ENCODE measurements at places on chromosomes 7 and 10.

GRCh38 chr10:63391812-63392211, 74.0 kb downstream of the JMJD1C start:
- DNase-seq: no peak
- H3K36me3 ChIP-seq: no peaks in the 10 kb centered on the region
- H3K27ac ChIP-seq: no peak overlapping the region
- H3K4me3 ChIP-seq: no peak overlapping the region
- no peaks in the 10 kb centered on the region for H3K27me3 ChIP-seq

DNA sequence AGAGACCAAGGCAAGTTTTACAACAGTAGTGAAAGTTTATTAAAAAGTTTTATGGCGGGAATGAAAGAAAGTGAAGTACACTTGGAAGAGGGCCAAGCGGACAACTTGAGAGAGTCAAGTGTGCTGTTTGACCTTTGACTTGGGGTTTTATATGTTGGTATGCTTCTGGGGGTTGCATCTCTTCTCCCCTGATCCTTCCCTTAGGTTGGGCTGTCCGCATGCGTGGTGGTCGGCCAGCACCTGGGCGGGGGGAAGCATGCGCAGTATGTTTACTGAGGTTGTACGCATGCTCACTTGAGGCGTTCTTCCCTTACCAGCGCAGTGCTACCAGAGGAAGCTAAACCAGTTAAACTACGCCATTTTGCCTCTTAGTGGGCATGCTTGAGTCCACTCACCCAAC, 31.9 kb downstream of the NUP42 start:
- H3K4me1 ChIP-seq: peaks cover 5% of the 10 kb centered on the region
- no peaks in the 10 kb centered on the region for H3K36me3 ChIP-seq
- no peak overlapping the region for H3K27ac ChIP-seq
- H3K4me3 ChIP-seq: no peak overlapping the region
- H3K27me3 ChIP-seq: no peaks in the 10 kb centered on the region

GRCh38 chr7:116709336-116709735, 37.3 kb downstream of the MET start:
- H3K4me3 ChIP-seq: no peak overlapping the region
- H3K27ac ChIP-seq: no peak overlapping the region
- no peaks in the 10 kb centered on the region for H3K36me3 ChIP-seq
- no peaks in the 10 kb centered on the region for H3K4me1 ChIP-seq

- peaks cover 75% of the 10 kb centered on the region for H3K27me3 ChIP-seq
- H3K36me3 ChIP-seq: no peaks in the 10 kb centered on the region
- peak overlapping the region; percentile 62 for H3K4me3 ChIP-seq
- peak; percentile 21 for DNase-seq
- H3K4me1 ChIP-seq: peaks cover 17% of the 10 kb centered on the region
Observed at GRCh38 chr7:33903791-33904680, 1.3 kb upstream of the BMPER start.

DNA sequence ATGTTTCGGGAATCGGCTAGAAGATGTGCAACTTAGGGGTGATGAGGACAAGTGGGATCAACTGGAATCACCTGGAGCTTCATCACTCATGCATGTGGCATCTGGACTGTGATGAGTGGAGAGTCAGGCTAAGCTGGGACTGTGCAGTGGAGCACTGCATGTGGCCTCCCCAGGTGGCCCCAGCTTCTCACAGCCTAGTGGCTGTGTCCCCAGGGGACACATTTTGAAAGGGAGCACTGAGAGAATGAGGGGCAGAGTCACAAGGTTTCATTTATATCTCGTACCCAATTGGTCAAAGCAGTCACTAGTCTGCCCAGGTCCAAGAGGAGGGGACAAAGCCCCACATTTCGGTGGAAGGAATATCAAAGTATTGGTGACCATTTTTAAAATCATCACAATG, 54.8 kb upstream of the TCF7L2 start:
- H3K36me3 ChIP-seq: no peaks in the 10 kb centered on the region
- H3K4me1 ChIP-seq: no peaks in the 10 kb centered on the region
- no peak overlapping the region for H3K4me3 ChIP-seq

DNA sequence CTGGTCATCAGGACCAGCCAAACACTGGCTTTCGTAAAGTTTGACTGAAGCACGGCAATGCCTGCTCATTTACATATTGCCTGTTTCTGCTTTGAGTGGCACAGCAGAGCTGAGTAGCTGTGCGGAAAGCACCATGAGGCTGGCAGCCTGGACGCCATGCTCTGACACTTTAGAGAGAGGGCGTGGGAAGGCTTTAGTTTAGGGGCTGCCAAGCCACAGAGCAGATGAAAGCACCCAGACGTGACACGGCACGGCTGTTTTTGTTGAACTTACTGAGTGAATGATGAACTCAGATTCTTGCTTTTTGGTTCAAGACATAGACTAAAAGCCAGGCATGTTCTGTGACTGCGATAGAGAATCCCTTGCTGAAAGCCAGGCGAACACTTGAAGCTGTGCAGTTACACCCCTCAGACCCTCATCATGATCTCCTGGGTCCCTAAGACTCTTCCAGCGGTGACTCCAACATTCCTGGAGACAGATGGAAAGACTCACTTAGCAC, 182.1 kb downstream of the ZMYND11 start:
- no peaks in the 10 kb centered on the region for H3K27me3 ChIP-seq
- H3K27ac ChIP-seq: no peak overlapping the region
- no peak overlapping the region for H3K4me3 ChIP-seq
- peaks cover 36% of the 10 kb centered on the region for H3K36me3 ChIP-seq

DNA sequence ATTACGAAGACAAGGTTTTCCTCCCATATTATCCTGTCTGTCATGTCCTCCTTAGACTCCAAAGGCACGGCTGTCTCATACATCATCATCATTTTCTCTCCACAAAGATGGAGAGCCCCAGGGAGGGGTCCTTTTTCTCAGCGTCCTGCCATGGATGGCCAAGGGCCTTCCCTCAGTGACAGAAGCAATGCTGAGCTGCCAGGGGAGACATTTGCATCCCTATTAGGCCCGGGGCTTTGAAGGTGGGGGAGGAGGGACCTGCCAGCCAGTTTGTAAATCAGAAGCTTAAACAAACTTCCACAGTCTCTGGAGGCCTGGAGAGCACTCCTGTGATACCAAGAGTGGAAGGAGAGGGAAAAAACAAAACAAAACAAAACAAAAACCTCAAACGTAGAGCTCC, 112.4 kb upstream of the ADO start:
- no peaks in the 10 kb centered on the region for H3K27me3 ChIP-seq
- no peak overlapping the region for H3K4me3 ChIP-seq
- H3K27ac ChIP-seq: no peak overlapping the region
- no peak for DNase-seq
- H3K36me3 ChIP-seq: no peaks in the 10 kb centered on the region

GRCh38 chr10:22259280-22259679, 41.5 kb upstream of the EBLN1 start:
- no peaks in the 10 kb centered on the region for H3K27me3 ChIP-seq
- no peak overlapping the region for H3K27ac ChIP-seq
- no peak for DNase-seq
- H3K36me3 ChIP-seq: no peaks in the 10 kb centered on the region
- H3K4me1 ChIP-seq: no peaks in the 10 kb centered on the region
- no peak overlapping the region for H3K4me3 ChIP-seq

GRCh38 chr10:122281751-122282150, 10.7 kb downstream of the BTBD16 start:
- no peaks in the 10 kb centered on the region for H3K36me3 ChIP-seq
- H3K4me1 ChIP-seq: no peaks in the 10 kb centered on the region
- H3K27me3 ChIP-seq: no peaks in the 10 kb centered on the region
- H3K4me3 ChIP-seq: no peak overlapping the region
- H3K27ac ChIP-seq: no peak overlapping the region

- H3K27me3 ChIP-seq: no peaks in the 10 kb centered on the region
- H3K4me3 ChIP-seq: peak overlapping the region; percentile 53
- H3K36me3 ChIP-seq: no peaks in the 10 kb centered on the region
- peak overlapping the region; percentile 91 for H3K27ac ChIP-seq
- no peaks in the 10 kb centered on the region for H3K4me1 ChIP-seq
Observed at GRCh38 chr10:114045136-114046086, 1.7 kb downstream of the ADRB1 start.

- no peak for DNase-seq
- no peaks in the 10 kb centered on the region for H3K27me3 ChIP-seq
- no peak overlapping the region for H3K27ac ChIP-seq
- no peaks in the 10 kb centered on the region for H3K4me1 ChIP-seq
- H3K36me3 ChIP-seq: no peaks in the 10 kb centered on the region
Observed at GRCh38 chr7:95209788-95210187, 114.5 kb downstream of the PON1 start.

DNA sequence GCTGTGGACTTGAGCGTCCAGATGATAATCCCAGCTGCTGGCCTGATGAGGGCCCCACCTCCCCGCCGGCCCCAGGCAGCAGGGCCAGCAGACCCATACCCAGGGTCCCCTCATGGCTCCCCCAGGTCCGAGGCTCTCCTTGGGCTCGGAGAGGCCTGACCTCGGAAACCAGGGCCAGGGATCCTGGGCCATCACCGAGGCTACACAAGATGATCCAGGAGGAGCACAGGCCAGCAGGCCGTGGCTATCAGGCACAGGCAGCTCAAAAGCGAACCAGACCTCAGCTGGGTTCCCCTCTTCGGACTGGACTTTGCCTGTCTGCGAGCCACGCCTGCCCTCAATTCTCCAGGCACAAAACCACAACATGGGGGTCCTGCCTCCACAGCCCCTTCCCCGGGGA, 17.4 kb downstream of the PDGFA start:
- H3K4me3 ChIP-seq: no peak overlapping the region
- no peak for DNase-seq
- no peak overlapping the region for H3K27ac ChIP-seq
- no peaks in the 10 kb centered on the region for H3K36me3 ChIP-seq

DNA sequence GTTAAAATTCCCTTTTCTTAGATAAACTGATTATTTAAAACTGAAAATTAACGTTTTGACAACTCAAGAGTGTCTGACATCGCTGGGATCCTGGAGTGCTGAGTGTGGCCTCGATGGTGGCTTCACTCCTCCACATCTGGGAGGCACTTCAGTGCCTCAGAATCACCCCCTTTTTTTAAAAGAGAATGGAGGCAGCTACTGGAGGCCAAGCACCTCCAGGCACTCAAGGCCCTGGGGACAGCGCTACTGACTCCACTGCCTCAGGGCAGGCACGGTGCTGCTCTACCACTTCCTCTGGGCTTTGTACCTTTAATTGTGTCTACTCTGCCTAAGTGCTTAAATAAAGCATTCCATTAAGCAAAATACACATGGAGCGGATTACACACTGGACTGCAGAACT, 27.2 kb upstream of the NCAPG2 start:
- no peak overlapping the region for H3K27ac ChIP-seq
- H3K36me3 ChIP-seq: peaks cover 24% of the 10 kb centered on the region
- no peaks in the 10 kb centered on the region for H3K27me3 ChIP-seq
- DNase-seq: no peak
- H3K4me3 ChIP-seq: no peak overlapping the region

DNA sequence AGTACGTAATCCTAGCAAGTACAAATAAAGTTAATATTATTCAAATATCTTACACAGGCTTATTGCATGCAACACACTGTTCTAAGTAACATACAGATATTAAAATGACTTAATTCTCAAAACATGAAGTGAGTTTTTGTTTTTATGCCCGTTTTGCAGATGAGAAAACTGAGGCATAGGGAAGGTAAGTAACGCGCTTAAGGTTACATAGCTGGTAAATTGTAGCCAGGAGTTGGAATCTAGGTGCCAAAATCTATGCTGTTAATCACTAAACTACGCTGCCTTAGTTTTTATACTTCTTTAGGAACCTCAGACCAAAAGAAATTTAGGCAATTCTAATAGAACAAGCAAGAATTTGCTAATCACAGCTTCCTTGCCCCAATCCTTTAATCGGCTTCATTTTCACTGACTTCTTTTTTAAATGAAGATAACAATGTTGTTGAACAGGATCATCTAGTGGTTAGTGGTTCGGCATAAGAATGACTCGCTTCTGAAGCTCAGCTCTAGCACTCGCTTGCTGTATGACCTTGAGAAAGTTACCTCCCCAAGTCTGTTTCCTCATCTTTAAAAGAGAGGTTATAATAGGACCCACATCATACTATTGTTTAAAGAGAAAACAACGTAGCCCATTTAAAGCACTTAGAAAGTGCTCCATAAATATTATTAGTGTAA, 1.0 kb upstream of the LRRTM3 start:
- peaks cover 21% of the 10 kb centered on the region for H3K27me3 ChIP-seq
- H3K36me3 ChIP-seq: no peaks in the 10 kb centered on the region
- DNase-seq: no peak
- H3K4me1 ChIP-seq: no peaks in the 10 kb centered on the region

DNA sequence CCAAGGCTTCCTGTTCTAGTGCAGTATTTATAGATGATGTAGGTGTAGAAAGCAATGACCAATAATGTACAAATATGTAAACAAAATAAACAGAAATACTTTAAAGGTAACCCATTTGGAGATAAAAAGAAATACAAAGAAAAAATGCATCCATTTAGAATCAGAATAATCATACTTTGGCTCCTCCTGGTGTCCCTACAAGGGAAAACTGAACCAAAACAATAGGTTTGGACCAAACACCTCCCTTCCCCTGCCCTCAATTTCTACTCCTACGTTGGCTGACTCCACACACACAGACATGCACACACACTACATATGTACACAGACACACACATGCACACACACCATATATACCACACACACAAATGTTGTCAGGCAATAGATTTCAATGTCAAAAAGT, 36.0 kb downstream of the C10orf143 start:
- H3K36me3 ChIP-seq: no peaks in the 10 kb centered on the region
- no peaks in the 10 kb centered on the region for H3K27me3 ChIP-seq
- H3K27ac ChIP-seq: no peak overlapping the region
- H3K4me3 ChIP-seq: no peak overlapping the region
- no peak for DNase-seq

- no peak for DNase-seq
- H3K36me3 ChIP-seq: peaks cover 3% of the 10 kb centered on the region
- peaks cover 32% of the 10 kb centered on the region for H3K4me1 ChIP-seq
Observed at GRCh38 chr7:2612445-2613097, 19.2 kb upstream of the TTYH3 start.

DNA sequence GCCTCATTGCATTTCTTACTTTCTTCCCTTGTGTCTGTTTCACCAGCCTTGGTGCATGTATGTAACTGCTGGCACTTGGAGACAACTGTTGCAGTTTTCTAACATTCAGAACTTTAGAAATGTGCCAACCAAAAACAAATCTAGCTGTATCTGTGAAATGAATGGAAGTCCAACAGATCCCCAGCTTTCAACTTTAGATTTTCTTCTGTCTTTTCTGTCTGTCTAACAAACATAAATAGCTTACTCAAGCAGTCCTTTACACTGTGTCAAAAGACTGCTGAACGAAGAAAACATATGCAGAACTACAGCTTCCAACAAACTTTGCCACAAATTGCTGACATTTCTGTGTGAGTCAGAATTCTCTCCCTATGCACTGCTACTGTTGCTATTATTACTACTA, 30.9 kb downstream of the SORCS1 start:
- DNase-seq: no peak
- no peaks in the 10 kb centered on the region for H3K4me1 ChIP-seq
- no peaks in the 10 kb centered on the region for H3K27me3 ChIP-seq
- H3K4me3 ChIP-seq: no peak overlapping the region

DNA sequence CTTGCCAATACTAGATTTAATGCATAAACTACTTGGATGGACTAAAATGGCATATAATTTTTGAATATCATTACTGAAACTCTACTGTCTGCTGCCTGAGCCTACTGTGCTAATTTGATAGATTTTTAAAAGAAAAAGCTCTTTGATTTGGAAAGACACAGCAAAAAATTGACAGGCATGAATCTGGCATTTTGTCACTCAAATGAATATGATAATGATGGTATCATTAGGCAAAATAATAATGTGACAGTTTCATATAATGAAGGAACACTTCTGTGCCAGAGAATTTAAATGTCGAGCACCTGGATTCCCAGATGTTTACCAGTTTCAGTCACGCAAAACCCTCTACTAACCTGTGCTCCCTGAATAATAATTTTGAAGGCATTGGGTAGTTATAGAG, 60.0 kb upstream of the SLC13A1 start:
- H3K27me3 ChIP-seq: no peaks in the 10 kb centered on the region
- no peak for DNase-seq
- no peak overlapping the region for H3K27ac ChIP-seq
- no peak overlapping the region for H3K4me3 ChIP-seq

Data from heart left ventricle (tissue), 16 donors.